ENCODE measurements at places on chromosomes 12 and 14.

- DNase-seq, result no peak
Observed at GRCh38 chr14:100602621-100603230, 15.5 kb upstream of the BEGAIN start.

GRCh38 chr14:45041641-45042040 is 42.3 kb upstream of the PRPF39 start:
- DNase-seq, result no peak

DNA sequence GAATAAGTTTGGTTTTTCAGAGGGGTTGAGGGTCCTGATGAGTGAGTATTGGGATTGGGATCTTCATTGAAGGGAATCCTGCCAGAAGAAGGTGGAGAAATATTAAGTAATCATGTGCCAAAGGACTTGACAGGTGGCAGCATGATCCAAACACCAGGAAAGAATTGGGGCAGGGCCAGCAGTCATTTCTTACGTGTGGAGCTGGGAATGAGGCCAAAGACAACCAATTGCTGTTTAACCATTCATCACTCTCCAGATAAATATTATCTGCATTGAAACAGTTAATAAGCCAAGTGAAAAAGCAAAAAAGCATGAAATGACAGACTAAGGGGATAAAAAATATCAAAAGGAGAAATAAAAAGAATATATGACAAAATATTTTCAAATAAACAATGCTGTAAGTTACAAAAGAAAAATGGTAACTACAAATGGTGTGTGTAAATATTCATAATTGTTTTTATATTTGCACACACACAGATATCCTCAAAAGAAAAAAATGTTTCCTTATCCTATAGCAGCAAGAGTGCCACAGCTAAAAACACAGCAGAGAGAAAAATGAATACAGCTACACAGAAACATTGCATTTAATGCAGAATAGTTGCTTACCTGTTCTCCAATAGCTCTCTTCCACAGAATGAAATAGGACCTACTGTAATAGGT is 26.2 kb downstream of the C2CD5 start:
- DNase-seq, result no peak

GRCh38 chr14:75720116-75720515 is 59.1 kb downstream of the TTLL5 start:
- no peak for DNase-seq

- DNase-seq, result no peak
Observed at GRCh38 chr14:85279407-85279806, 250.5 kb upstream of the FLRT2 start.

DNA sequence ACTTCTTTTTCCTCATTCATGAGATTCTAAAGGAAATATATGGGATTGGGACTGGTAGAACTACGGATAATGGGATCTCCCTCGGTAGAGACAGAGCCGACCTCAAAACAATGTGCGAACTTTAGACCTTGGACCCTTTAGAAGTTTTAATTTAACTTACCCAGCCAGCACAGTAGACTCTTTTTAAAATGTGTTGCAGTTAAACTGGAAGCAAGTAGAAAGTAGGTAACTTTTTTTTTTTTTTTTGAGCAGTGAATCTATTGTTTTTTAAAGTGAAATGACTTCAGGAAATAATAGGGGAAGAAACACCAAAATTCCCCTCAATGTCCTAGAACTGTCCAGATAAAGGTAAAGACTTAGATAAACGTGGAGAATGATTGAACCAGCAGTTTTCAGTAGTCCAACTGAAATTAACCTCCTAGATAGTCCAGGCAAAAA is 1.1 kb upstream of the ATXN2 start:
- no peak for DNase-seq

DNA sequence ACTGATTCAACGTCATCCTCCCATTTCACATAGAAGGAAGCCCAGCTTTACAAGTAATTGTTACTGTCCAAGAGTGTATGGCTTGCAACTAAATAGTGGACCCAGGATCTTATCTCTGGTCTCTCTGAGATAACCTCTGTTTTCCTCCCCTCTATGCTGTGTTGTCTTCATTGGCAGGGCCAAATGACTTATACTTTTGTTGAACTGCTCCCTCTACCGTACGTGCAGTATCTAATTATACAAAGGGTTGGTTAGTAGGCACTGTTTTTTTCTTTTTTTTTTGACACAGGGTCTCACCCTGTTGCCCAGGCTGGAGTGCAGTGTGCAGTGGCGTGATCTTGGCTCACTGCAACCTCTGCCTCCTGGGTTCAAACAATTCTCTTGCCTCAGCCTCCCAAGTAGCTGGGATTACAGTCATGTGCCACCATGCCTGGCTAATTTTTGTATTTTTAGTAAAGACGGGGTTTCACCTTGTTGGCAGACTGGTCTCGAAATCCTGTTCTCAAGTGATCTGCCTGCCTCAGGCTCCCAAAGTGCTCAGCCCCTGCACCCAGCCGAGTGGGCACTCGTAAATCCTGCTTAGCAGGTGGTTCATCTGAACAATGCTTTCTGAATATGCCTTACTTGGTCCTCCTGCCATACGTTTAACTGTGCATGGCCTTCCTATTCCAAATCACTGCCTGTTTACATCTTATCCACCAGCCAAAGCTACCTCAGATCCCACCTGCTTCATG is 162.1 kb downstream of the ADCK1 start:
- no peak for DNase-seq

DNA sequence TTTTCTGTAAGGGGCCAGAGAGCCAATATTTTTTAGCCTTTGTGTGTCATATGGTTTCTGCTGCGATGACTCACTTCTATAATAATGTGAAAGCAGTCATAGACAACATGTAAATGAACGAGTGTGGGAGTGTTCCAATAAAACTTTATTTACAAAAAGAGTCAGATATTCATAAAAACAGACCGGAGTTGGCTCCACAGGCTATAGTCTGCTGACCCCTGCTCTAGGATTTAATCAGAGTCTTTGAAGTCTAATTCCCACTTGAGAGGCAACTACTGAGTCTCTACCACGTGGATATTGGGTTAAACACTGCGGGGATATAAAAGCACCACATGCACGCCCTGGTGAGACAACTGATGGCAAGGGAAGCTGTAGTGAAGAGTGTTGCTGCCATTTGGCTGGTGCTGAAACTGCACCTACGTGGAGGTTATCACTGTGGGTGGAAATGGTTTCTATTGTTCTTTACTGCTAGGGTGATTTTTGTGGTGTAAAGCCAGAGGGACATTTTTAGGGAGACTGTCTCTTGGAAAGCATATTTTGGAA is 3.6 kb upstream of the NINJ2 start:
- DNase-seq, result peak; percentile 51

DNA sequence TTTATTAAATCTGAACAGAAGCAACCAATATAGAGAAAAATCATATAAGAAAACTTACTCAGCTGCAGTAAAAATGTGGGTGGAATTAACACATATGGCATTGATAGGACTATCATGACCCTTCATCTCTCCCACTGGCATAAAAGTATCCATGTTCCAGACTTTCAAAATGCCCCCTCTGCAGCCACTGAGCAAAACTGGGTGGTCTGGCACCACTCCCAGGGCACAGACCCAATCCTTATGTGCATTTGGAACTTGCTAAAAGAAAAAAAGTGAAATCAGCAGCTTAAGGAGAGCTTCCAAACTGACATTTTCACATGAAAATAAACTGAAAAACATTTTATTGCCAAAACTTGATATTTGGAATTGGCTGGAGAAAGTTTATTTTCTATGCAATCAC is 141.5 kb downstream of the KIF21A start:
- no peak for DNase-seq
